ENCODE measurements at places on chromosomes 4 and X.

DNA sequence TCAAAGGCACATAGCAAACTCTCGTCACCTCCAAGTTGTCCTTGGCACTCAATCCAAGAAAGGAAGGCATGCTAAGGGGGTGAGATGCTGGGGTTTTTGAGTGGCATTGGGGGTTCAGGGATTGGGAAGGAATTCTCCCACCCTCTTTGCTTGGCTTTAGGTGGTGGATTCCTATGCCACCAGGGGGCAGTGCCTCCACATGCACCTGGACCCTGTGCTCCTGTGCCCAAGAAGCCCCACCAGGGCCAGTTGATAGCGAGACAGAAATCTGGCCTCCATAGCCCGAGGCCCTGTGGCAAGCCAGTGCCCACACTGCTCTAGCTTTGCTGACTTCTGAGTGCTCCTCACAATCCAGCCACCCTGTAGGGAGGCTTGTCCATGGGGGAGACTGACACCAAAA lies 2.0 kb upstream of the FATE1 start:
- DNase-seq: no peak

DNA sequence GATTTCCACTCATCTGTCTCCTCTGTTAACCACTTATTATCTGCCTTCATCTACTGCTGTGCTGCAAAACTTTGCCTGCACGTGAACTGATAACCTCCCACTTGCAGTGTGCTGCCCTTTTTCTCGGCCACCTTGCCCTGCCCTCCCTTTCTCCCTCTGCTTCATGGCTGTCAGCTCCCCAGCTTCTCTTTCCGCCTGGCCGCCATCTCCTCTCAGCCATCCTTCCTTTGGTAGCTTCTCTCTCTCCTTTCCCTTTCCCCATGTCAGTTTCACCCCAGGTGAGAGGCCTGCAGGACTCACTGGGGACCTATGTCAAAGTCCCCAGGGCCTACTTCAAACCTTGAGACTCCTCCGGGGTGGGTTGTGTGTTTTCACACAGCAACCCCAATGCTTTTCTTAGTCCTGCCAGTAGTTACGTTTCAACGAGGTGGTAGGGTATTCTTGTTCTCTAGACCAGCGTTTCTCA lies 6.6 kb downstream of the MSL3 start:
- no peak for DNase-seq

DNA sequence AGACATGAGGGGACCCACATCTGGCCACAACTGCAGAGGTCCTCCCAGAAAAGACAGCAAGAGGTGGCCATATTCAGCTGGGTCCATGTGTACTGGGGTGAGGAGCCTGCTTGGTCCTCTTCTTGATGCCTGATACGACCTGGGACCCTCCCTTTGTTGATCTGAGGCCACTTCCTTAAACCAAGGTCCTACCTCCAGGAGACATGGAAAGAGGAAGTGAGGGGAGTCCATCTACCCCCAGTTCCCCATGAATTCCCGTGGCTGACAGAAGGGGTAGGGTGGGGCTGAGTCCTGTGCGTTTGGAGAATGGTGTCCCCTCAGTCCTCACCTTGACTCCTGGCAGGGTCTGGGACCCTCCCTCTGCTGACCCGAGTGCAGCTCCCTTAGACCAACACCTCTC lies 2.1 kb downstream of the MAGEA10 start:
- DNase-seq: no peak

DNA sequence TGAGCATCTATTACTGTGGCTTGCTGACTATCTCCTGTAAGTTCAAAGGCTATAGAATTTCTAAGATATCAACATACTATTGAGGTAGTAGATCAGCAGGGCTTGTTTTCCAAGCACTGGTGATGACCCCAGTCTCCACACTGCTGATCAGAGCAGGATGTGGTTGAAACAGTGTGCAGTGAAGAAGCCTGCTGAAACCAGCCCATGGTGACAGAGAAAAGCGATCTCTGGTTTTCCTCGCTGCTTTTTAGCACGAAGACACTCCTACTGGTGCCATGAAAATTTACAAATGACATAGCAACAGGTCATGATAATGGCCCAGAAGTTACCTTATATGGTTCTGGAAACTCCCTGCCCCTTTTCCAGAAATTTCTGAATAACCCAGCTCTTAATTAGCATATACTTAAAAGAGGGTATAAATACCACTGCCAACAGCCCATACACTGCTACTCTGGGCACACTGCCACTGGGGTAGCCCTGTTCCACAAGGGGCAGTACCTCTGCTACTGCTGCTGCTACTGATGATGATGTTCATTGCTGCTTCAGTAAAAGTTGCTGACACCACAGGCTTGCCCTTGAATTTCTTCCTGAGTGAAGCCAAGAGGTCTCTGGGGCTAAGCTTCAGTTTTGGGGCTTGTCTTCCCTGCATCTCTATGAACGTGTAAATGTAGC lies 1689.5 kb upstream of the PCDH10 start:
- DNase-seq: no peak

GRCh38 chrX:46327566-46328115 lies 217.6 kb downstream of the ZNF674 start:
- DNase-seq: no peak

DNA sequence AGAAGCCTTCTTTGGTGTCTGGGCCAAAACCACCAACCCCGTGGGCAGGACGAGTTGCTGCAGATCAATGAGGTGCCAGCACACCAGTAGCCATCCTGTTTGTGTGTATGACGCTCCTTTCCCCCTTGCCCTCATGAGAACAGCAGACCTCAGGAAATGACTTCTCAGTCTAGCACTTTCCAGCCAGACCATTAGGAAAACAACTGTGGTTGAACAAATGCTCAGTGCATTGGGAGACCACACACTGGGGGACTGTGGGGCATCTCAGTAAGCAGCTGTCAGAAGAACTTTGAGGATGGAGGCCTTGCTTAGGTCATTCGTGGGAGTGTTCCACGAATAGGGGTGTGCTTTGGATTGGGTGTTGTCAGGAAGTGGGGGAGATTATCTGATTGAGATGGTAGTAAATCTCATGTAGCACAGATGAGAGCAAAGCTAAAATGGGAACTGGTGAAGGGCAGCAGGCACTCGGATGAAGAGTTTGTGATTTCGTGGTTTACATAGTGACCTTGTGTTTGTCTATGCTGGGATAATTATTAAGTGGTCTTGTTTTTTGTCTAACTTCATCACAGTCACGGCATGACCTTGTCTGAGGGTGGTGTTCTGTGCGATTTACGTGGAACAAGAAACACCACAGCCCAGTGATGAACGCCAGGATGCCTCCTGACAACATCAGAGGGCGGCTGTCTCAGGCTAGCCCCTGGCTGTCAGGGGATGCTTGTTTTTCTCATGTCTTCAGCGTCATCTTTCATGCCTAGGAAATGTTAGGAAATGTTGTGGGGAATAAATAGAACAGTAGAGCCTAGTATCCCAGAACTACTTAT lies 70.1 kb downstream of the USP46 start:
- no peak for DNase-seq

DNA sequence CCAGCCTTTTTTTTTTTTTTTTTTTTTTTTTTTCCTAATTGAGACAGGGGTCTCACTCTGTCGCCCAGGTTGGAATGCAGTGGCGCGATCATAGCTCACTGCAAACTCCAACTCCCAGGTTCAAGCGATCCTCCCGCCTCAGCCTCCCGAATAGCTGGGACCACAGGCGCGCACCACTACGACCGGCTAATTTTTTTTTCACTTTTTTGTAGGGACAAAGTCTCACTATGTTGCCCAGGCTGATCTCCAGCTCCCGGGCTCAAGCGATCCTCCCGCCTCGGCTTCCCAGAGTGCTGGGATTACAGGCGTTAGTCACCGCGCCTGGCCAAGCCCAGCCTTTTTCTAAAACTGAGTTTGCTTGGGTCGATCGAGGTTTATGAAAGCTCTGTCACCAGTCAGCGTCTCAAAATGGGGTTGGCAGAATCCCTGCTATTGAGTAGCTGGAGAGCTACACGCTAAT lies 1.3 kb upstream of the OTUD5 start:
- no peak for DNase-seq

GRCh38 chrX:30027636-30028035 lies 187.7 kb upstream of the MAGEB2 start:
- DNase-seq: no peak

GRCh38 chr4:168200685-168201084 lies 108.3 kb downstream of the ANXA10 start:
- DNase-seq: no peak

DNA sequence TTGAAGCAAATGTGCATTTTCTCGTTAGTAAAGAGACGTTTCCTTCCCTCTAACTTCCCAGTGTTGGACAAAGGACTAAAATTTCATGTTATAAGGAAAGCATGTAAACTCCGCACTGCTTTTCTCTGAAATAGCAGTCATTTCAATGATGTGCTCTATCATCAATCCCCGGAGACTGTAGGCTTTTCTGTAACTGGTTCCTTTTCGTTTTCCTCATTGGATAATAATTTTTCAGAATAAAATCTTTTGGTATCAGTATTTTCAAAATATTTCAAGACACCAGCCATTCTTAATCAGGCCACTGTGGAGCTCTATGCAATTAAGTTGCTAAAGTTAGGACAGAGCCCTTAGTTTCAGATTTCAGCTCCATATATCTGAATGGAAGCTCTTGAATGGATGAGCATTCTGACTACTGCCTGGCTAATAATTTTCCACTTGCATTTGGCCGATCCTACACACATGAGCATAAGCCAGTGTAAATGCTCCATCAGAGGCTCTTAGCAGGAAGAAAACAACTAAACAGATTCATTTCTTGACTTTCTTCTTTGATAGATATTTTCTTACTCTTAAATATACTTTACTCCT lies 157.7 kb downstream of the CHIC2 start:
- DNase-seq: no peak

DNA sequence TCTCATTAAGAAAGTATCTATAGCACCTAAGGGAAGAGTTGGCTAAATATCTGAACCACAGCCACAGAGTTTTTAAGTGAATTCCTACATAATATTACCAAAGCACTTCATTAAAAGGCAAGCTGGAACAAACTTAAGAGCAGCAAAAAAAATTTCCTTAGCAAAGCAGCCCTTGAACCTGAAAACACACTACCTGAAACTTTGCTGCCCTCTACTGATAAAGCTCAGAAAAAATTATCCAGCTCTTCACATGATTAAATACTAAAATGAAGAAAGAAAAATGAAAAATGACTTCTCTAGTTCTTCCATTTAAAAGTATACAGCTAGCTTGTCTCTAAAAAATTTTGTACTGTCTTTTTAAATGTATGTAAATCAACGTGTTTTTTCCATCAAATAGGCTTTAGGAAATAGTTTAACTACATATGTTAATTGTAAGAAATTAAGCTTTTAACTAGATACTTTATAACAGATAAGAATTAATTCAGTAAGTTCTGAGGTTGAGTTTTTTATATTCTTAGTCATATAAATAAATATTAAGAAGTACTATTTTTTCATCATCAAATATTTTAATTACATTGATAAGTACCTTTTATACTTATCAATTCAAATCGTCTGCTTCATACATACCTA lies 156.1 kb downstream of the STPG2 start:
- no peak for DNase-seq

DNA sequence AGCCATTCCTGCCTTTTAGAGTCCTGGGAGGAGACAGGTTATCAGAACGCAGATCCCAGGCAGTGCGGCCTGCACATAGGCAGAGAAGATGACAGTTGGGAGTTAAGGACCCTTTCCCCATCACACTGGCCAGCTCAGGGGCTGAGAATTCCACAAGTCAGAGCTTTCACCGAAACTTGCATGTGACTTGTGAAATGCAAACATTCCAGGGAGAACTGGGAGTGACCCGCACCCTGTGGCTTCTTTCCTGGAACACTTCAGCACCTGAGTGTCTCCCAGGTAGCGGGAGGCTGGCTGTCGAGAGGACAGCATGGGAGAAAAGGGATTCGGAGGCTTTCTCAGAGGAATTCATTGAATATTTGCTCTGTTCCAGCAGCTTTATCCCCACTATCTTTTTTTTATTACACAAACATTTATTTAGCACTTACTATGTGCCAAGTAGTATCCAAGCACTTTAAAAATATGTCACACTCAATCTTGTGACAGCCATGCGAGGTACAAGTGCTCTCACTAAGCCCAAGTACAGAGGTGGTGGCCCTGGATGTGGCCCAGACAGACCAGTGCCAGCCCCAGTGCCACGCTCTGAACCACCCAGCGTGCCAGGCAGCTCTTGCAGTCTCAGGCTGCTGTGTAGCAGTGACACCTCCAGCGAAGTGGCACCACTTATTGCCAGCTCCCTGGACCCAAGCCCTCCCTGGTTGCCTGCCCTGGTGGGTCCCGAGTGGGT lies 100.5 kb downstream of the PHKA2 start:
- no peak for DNase-seq

Measured in NCI-H1436 treated with DMSO at 0.1 percent for 48 hours (cell line).